OCI-LY7 (cell line): ENCODE measurements at places on chromosomes 5 and 9.

GRCh38 chr9:19781240-19781639, 7.6 kb downstream of the SLC24A2 start:
- DNase-seq, result no peak

DNA sequence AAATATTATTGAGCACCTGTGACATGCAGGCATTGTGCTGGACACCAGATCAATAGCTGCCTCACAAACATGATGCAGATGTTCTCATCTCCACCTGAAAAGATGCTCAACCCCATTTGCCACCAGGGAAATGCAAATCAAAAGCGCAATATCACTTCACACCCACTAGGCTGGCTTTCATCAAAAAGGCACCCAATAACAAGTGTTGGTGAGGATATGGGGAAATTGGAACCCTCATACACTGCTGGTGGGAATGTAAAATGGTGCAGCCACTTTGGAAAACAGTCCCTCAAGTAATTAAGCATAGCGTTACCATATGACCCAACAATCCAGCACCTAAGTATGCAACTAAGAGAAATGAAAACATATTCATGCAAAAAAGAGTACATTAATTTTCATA, 24.7 kb downstream of the FGF1 start:
- DNase-seq, result no peak

GRCh38 chr9:37284636-37285035, 137.9 kb upstream of the GRHPR start:
- DNase-seq, result peak; percentile 43

DNA sequence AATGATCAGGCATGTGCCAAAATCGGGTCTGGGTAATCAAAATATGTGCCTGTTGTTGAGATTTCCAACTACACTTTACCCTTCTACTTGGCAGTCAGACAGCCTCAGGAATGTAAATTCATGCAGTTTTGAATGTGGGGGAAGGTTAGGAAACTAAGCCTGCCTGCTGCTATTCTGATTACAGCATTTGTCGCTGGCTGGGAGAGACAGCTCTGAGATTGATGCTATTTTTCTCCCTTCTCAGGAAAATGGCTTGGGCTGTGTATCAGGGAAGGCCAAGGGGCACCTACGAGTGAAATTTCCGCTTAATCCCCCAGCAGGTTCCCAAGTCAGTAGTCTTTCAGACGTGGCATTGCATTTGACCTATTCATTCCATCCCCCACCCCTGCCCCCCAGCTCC, 3.6 kb upstream of the RGS7BP start:
- no peak for DNase-seq

DNA sequence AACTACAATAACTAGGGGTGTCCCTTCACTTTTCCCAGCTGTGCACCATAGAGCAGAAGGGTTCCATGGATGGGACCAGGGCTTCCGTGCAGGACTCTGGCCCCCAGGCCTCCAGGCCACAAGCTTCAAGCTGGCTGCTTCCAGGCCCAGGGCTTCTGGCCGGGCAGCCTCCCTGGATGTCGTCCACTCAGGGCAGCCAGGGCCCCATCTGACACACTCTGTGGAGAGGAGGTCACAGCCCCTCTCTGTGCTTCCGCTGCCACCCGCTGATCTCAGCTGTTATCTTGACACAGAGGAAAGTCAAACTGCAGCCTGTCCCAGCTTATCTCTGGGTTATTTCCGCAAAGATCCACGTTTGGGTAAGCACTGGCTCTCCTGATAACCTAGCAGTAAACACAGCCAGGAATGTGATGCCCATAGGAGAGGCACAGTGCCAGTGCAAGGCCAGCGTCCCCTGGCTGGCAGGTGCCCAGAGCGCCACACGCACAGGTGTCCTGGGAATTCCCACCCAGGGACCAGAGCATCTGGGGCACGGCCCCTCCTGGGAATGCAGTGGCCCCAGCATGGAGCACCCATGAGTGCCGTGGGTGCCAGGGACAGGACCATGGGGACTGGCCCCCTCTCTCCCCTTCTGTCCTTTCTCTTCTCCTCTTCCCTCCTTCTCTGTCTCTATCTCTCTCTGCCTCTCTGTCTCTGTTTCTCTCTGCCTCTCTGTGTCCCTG, 15.6 kb upstream of the SLC6A19 start:
- DNase-seq, result no peak

- no peak for DNase-seq
These were observed 396.1 kb downstream of the GADD45G start for GRCh38 chr9:90000925-90001324.

DNA sequence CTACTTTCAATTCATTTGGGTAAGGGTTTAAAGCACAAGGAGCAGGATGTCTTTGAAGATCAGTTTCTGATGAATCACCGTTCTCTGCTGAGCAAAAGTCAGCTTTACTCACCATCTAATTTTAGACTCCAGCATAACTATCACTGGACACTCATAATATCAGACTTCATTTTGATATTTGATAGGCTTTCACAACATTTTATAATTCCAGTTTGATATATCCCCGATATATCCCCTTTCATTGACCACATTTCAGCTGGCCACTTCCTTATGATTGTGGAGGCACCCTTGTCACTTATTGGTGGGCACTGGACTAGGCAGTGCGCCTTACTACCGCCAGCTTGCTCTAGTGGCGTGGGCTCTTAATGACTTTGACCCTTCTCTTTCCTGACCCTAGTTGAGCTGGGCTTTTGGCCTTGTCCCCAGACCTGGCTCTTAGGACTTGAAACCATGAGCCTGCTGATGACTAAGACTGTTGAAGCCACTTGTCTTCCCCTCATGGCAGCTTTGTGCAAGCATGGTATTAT, 46.8 kb downstream of the CYSTM1 start:
- DNase-seq, result no peak

- DNase-seq, result peak; percentile 94
These were observed 134.5 kb downstream of the PALM2AKAP2 start for GRCh38 chr9:109914280-109915027.

DNA sequence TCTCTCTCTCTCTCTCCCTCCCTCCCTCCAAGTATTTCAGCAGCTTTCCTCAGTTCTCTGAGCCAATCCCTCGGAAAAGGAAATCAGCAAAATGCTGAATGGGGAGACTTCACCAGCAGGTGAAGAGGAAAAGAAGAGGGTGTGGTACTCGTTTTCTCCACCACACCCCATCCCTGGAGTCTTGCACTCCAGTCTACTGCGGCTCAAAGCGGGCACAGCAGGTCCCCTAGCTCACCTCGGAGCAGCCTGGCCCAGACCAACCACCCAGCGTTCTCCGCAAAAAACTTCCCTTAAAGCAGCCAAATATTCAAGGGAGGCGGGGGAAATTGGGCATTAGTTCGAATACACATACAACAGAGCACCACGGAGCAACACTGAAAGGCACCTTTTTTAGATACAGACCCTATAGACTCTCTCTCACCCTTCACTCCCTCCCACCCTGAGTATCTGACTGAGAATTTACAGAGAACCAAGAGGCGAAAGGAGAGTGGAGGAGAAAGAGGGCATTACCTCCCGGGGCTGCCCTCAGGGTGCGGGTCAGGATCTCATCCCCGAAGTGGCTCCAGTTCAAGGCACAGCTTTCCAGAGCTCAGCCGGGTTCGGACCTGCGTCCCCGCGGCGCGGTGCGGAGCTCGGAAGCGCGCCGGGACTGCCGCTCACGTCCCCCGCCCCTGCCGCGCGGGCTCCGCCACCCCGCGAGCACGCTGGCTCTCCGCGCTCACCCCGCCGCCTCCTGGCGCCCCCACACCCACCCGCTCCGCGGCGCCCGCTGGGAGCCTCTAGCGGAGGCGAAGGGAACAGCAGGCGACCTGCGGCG, 1638.5 kb upstream of the C9orf72 start:
- no peak for DNase-seq

- DNase-seq, result no peak
These were observed 90.0 kb upstream of the SV2C start for GRCh38 chr5:75993183-75993582.

DNA sequence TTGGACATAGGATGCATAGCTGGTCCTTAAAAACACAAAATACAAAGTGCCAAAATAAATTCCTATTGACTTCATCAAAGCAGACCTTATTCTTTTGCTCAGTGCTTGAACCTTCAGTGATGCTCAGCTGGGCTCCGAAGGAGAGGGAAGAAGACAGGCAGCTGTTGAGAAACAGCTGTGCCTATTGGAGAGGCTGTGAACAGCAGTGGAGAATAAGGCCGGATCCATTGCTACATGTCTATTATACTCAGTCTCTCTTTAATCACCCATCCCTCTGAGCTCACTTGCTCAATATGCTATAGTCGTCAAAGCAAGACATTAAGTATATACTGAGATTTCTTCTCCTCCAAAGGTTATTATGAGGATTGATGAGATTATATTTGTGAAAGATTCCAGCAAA, 174.4 kb downstream of the CHSY3 start:
- no peak for DNase-seq

GRCh38 chr9:93315118-93315517, 131.2 kb downstream of the WNK2 start:
- no peak for DNase-seq

- no peak for DNase-seq
These were observed 83.6 kb downstream of the ANXA2R start for GRCh38 chr5:42956551-42956950.

GRCh38 chr5:105730982-105731381, 1939.8 kb downstream of the EFNA5 start:
- no peak for DNase-seq

DNA sequence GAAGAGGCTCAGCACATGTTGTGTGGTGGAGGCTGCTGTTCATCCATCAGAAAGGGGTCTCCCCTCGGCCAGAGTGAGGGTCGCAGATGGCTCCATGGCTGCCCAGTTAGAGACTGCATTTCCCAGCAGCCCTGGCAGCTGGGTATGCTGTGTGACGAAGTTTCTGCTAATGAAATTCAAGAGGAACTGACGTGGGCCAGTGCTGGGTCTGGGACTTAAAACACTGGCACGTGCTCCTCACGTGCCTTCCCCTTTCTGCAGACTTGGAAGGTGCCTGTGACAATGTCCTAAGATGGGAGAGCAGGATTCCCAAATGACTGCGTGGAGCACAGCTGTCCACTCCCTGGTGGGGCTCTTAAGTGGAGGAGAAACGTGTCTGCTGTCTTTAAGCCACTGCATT, 114.5 kb upstream of the RAPGEF1 start:
- DNase-seq, result peak; percentile 4
